ENCODE measurements at places on chromosomes 3 and 15.

GRCh38 chr15:46307746-46308145 is 672.9 kb downstream of the SQOR start:
- DNase-seq, result no peak

DNA sequence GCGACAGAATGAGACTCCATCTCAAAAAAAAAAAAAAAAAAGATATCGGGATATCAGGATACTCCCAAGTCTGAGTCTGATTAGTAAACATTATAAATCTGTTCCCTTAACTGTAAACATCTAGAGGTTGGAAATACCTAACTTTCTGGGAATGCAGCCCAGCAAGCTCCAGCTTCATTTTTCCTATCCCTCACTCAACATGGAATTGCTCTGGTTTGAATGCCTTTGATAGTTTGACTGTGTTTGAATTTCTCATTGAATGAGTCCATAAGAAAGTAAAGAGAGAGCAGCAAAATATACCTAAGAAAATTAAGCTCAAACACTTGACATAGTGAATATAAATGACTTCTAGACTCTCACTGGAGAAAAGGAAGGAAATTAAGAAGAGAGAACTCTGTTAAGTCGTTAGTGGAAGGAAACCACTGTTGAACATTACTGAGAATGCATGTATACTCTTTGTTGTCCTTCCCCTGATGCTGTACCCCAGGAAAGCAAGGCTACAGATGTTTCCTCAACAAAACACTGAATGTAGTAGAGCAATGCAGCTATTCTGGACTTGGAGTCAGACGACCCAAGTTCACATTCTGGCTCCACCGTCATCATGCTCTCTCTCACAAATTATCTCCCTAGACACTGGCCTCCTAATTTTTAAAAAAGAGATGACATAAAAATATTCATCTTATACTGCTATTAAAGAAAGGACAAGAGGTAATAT is 62.4 kb downstream of the CD200 start:
- peak; percentile 1 for DNase-seq

DNA sequence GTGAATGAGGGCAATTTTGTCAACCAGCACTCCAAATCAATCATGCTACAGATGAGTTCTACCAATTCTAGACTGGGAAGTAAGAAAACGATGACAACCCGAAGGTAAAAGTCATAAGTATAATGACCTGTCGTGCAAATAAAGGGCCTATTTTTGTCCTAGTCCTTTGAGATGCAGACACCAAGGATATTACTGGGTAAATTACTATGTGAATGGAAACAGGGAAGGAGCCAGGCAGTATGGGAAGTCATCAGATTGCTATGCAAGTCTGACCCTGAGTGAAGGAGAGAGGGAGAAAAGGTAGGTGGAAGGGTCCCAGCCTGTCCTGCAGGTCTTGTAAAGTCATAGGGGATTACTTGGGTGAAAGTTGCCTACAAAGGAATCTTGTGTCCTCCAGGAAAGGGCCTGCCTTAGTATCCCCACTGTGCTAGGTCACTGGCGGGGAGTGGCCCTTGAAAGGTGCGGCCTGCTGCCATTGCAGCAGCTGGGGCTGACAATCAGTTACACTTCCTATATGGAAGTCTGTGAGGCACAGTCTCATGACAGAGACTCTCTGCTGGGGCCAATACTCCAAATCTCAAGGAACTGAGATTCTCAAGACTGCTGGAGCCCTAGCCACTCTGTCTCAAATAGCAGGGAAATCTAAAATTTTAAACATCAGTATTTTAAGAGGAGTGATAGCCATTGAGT is 149.9 kb upstream of the SLC2A2 start:
- no peak for DNase-seq

DNA sequence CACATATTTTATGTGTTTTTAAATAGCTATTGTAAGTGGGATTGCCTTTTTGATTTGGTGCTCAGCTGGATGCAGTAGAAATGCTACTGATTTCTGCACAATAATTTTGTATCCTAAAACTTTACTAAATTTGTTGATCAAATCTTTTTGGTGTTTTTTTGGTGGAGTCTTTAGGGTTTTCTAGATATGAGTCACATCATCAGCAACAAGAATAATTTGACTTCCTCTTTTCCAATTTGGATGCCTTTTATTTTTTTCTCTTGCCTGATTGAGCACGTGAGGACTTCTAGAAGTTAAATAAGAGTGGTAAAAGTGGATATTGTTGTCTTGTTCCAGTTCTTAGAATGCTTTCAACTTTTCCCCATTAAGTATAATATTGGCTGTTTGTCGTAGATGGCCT is 51.3 kb downstream of the TLNRD1 start:
- peak; percentile 69 for DNase-seq

- DNase-seq, result no peak
Observed at GRCh38 chr15:94673801-94674200, 442.4 kb downstream of the MCTP2 start.

DNA sequence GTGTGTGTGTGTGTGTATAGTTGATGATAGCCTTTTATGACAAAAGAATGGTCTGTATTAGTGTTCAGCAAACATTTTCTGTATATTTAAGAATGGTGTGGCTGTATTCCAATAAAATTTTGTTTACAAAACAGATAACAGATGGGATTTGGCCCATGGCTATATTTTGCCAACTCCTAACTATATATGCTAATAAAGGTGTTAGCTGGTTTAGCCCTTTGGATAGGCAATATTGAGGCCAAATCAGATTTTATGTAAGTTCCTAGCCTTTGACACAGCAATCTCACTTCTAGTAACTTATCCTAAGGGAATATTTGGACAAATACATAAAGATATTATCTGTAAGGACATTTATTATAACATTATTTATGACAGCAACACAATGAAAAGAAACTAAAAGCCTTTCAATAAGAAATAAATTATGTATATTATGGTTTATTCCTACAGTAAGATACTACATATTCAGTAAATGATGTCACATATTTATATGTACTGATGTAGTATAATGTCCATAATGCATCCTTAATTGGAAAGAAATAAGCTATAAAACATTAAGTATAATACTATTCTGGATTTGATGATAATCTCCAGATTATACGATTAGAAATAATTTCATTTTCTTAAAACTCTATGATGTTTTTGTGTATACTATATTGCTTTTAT is 264.0 kb downstream of the RBMS3 start:
- no peak for DNase-seq

- DNase-seq, result no peak
Observed at GRCh38 chr15:40317580-40317979, 5.9 kb upstream of the INAFM2 start.

DNA sequence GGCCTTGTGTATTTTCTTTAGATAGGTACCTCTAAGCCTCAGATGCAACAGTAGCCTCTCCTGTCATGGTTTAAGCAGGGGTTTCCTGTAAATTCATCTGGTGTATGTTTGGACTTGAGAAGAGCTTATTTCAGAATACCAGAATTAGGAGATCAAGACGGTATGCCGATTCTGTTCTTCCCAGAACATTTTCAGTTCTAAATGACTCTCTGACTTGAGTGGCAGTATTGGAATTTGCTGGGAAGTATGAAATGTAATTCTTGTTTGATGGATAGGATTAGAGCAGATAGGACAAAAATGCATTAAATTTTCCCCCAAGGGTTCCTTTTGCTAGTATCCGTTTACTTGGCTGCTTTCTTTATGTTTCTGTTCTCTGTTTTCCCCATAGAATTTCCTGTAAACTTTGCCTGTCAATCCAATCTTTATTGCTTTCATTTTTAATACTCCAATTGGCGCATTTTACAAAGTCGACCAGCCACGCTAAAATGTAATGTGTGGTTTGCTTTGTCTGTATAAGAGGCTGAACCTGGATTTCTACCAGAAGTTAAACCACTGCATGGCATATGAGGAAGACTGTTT is 612.2 kb downstream of the RBMS3 start:
- no peak for DNase-seq

DNA sequence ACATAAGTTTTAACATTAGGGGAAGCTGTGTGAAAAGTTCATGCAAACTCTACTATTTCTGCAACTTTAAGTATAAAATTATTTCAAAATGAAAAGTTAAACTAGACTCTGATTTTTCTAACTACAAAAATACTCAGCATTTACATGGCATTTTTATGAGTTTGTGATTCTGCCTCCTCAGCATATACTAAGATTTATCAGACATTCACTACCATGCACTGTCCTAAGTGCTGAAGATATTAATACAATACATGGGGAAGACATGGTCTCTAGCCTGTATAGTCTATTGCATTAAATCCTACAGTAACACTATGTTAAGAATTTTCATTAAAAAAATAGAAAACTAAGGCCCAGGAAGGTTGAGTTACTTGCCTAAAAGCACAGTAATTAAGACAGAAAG is 80.7 kb downstream of the ZNF148 start:
- DNase-seq, result no peak

DNA sequence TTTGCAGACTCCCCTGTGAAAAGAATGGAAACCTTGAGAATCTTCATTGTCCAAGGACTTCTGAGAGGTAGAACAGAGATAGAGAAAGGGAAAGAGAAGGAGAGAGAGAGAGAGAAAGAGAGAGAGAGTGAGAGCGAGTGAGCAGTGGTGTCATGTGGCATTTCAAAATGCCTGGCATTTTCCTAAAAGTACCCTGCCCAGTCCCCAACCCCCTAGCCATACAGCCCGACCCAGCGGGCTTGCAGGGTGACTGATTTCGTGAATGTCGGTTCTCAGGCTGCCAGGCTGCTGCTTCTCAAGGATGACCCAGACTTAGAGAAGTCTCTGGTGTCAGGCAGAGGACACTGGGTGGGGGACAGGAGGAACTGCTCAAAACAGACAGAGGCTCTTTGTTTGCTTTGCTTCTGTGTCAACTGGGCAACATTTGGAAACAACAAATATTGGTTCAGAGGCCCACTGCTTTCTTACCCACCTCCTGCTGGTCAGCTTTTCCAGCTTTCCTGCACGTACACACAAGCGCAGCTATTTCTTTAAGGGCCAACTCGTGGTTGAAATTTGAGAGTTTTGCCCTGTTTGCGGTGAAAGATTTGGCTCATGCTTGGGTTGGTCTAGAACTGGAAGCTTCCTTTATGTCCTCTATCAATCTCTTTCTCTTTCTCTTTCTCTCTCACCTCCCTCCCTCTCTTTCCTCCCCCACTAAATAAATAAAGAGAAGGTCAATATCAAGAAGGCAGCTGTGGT is 3.7 kb upstream of the TF start:
- no peak for DNase-seq

- DNase-seq, result no peak
Observed at GRCh38 chr3:5349343-5349742, 161.8 kb downstream of the EDEM1 start.

GRCh38 chr3:129399895-129400357 is 28.5 kb downstream of the EFCAB12 start:
- DNase-seq, result no peak

Data from inflammatory macrophage (primary cell).